ENCODE measurements at places on chromosomes 4 and X.

DNA sequence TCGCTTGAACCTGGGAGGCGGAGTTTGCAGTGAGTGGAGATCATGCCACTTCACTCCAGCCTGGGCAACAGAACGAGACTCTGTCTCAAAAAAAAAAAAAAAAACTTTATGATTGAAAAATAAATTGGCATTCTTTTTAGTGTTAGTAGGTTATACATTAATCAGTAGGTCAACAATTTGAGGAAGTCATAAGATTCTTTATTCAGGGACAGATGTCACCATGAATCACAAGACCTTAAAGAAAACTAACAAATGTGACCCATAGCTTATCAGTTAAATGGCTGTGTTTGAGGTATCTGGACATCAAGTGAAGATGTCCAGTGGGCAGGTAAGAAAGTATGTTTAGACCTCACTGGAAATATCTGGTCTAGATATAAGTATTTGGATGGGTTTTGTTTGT, 9.3 kb upstream of the PRMT9 start:
- DNase-seq = no peak

DNA sequence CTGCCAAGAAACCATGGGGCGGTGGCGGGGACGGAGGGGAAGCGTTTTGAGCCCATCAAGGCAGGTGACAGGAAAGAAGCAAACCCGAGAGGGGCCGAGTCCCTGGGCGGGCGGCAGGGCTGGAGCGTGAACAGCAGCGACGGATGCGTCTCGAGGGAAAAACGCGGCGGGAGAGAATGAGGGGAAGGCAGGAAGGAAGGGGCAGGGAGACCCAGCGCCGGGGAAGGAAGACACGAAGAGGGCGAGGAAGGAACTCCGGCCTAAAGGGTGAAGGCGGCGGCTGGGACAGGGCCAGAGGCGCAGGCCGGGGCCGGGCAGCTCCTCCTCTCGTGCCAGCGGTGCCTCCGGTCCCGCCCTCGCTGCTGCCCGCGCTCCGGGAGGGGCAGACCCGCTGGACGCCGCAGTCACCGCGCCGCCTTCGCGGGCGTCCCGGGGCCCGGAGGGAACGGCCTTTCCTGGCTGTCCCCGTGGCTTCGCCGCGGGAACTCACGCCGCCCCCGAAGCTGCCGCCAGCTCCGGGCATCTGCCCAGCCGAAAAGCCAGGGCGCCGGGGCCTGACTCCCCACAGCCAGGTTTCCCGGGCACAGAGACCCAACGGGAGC, 751 bp upstream of the RGS12 start:
- DNase-seq = no peak

DNA sequence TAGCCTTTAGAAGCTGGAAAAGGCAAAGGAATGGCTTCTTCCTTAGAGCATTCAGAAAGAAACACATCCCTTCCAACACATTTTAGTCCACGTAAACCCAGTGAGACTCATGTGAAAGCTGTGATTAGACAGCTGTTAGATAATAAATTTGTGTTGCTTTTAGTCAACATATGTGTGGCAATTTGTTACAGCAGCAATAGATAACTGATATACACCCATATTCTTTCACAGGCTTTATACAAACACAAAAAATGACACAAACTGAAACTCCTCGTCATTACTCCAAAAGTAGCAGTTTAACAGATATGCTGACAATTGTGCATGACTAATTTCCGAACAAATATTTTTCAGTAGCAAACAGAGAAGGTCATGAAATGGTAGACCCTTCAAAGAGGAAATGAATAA, 65.3 kb downstream of the ANTXR2 start:
- no peak for DNase-seq

DNA sequence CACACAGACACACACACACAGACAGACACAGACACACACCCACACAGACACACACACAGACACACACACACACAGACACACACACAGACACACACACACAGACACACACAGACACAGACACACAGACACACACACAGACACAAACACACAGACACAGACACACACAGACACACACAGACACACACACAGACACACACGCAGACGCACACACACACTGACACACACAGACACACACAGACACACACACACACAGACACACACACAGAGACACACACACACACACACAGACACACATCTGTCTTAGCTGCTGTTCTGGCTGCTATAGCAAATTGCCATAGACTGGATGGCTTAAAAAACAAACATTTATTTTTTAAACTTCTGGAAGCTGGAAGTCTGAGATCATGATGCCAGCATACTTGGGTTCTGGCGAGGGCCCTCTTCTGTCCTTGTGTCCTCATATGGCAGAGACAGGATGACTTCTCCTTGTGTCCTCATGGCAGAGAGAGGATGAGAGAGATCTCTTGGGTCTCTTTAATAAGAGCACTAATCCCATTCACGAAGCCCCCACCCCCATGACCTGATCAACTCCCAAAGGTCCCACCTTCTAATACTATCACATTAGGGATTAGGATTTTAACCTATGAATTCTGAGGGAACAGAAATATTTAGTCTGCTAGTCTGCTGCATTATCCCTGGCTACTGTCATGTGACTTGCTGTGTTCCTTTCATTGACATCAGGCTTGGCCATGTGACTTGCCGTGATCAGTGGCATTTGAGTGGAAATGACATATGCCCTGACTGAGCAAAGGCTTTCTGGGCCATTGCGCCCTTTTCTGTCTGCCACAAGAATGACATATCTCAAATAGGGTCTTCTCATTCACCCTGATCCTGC, 32.7 kb upstream of the RASGEF1B start:
- DNase-seq = no peak

DNA sequence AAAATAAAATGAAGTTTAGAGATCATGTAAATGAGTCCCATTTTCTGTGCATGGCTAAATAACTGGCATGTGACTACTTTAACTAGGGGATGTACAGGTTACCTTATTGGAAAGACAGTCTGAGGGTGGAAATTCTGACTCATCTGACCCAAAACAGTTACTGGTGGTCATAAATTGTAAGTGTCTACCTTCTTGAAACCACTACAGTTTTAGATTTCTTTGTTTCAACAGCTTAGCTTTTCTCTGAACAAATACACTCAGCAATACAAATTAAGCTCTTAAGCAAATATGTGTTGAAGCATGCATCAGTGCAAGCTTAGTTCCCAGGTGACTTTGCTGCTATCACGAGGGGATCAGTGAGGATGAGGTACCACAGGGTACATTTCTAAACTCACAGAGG, 60.7 kb upstream of the PGM2 start:
- no peak for DNase-seq

- DNase-seq = peak; percentile 76
These were observed 115.0 kb upstream of the LDB2 start for GRCh38 chr4:17013382-17014006.

GRCh38 chrX:26160301-26160700, at the start of gene MAGEB6B:
Gene MAGEB6B, plus strand, starts transcription at chrX:26160601. Its CDS starts 0 bp downstream, at chrX:26160601.
- DNase-seq = no peak

DNA sequence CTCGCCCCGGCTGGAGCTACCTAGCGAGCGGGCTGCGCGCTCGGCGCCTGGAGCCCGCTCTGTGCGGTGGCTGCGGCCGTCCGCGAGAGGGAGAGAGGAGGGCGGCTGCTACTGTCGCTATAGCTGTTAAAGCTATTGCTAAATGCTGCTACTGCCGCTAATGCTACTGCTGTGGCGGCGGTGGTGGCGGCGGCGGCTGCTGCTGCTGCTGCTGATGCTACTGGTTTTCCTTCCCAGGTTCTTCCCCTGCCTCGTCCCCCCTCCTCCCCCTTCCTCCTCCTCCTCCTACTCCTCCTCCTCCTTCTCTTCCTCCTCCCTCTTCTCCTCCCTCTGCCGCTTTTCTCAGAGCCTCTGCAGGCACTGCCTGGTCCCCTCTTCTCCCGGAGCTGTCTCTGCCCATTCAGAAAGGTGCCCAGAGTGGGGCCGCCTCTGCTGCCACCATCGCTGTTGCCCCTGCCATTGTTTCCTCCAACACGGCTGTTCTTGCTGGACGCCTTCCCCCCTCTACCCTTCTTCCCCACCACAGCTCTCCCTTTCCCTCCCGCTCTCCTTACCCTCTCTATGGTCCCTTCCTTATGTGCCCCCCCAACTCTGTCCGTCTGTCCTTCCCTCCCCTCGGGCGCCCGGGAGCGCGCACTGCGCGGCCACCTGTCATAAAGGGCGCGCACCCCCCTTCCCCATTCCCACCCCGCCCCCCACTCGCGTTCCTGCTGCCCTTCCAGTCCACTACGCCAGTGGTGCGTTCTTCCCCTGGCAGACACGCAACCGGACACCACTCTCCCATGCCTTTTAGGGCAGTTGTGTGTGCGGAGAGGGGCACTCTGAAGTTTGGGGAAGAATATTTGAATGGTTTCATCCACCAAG, at the start of gene NEXMIF:
Gene NEXMIF, minus strand, starts transcription at position 228 of the 864 bp plus-strand sequence.
- DNase-seq = no peak

DNA sequence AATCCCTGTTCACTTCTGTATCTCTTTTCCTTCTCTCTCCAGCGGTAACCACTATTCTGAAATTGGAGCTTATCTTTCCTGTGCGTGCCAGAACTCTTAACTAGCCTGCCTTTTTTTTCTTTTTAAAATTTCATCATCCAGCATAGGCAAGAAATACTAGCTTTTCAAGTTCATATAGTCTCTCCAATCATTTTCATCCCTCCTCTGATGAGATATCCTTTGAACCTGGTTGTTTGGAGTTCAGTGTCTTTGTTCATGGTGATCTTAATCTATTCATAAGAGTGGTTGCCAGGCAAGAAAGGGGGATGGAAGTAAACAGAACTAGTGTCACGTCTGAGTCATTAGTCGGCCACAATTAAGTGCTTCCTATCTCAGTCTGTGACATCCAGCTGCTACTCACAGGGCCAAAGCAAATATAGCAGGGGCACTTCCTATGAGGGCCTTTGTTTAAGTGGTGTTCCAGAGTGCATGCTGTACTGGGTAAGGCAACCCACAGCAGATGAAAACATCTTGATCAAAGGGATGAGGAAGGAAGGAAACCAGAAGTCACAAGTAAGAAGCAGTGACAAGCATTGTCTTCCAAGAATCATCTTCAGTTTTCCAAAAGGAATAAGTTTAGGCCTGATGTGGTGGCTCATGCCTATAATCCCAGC, 56.4 kb upstream of the XIAP start:
- no peak for DNase-seq

DNA sequence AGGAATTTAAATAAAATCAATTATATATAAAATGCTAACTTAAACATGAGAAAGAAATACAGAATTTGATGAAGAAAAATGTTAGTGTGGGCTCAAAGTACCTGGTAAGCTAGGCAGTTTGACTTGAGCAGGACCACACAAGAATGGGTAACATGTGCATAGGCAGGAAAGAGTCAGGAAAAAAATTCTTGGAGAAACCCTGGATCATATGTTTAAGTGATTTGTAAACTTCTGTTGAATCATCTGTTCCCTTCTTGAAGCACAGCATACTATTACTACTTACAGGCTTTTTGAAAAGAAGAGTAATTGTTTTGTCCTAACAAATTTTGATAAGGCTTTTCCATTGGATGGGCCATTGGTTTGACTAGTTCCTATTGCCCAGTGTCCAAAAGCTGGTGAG, 37.5 kb upstream of the FHDC1 start:
- no peak for DNase-seq

- peak; percentile 66 for DNase-seq
These were observed 18.8 kb downstream of the SPACA5 start for GRCh38 chrX:48025561-48025960.

- no peak for DNase-seq
These were observed 24.0 kb downstream of the CDKN2AIP start for GRCh38 chr4:183468210-183469095.

DNA sequence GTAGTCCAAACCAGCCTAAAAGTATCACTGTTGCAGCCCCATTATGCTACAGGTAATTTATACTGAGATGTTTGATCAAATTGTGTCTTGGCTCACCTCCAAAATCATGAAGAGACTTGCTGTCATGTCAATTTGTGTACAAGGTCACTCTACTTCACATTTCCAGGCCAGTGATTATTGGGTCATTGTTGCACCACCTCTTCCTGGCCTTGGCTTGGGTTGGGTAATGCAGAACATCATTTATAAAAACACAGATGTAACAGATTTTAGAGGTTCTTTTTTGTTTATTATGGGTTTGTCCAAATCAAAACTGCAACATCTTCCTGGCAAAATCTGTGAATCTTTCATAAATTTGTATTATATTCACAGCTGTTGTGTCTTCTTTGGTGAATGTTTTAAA, 459.5 kb downstream of the ANKRD50 start:
- DNase-seq = no peak

GRCh38 chrX:149508467-149508866, 3.4 kb upstream of the IDS start:
- DNase-seq = no peak

DNA sequence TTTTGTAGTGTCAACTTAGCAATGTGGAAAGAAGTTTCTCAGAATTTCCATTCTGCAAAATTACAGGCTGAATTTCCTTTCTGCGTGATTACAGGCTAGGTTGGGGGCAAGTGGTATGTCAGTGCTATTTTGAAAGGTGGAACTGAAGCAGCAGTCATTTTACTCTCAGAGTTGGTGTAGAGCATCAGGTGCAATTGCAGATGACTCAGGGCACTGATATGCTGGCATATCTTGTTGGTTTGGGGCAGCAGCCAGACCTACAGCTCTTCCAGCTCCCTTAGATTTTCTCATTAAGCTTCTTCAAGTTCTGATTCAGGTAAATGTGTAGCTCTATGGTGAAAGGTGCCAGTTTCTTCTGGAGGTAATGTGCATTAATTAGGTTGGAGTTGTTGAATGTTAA, 930.7 kb upstream of the PCDH10 start:
- no peak for DNase-seq

- no peak for DNase-seq
These were observed 111.3 kb downstream of the PHKA2 start for GRCh38 chrX:18872621-18873020.

GRCh38 chr4:124278477-124278876, 434.1 kb downstream of the ANKRD50 start:
- no peak for DNase-seq

- no peak for DNase-seq
These were observed 23.8 kb downstream of the NUDT6 start for GRCh38 chr4:122898370-122899150.

DNA sequence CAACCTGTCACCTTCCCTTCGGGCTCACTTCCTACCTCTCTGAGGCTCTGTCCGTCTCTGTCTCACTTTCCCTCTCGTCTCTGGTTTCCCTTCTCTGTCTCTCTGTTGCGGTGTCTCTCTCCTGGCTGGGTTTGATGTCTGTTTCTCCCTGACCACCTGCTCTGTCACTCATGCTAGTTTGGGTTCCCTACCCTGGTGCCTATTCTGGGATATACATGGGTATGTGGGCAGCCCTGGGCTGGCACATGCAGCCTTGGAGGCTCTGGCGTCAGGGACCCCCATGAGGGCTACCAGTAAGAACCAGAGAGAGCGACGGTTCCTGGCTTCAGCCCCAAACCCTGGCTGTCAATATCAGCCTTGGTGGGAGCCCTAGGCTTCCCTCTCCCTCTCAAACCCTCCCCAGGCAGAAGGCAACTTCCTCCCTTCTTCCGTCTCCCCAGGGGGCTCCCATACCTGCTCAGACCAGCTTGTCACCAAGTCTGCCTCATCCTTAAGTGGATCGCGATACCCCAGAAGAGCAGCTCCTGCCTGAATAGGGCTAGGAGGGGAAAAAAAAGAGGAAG, 314 bp downstream of the DNASE1L1 start:
- DNase-seq = no peak

Data from SK-N-MC (cell line).